NCI-H146 (cell line): ENCODE measurements at places on chromosomes 11 and 22.

DNA sequence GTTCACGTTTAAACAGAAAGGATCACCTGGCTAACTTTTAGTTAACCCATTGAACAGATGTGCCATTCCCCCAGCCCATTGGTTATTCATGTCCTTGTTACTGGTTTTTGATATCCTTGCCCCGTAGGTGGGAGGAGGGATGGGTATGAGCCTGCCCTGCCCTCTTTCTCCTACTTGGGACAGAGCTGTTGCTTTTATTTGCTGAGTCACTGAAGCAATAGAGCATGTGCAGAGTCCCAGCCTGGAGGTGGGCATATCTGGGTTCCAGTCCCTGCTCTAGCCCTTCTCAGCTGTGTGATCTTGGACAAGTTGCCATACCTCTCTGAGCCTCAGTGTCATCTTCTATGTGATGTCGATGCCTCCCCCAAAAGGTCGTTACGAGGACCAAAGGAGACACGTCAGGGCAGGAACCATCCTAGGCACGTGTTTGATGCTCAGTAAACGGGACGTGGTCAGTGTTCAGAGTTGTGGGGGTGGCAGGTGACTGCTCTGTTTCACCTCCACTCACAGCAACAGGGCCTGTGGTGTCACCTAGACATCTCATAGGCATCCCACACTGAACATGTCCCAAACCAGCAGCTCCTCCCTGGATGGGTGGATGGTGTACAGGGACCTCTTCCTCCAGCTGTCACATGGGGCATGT, 61.0 kb downstream of the BMAL1 start:
- no peak for DNase-seq

DNA sequence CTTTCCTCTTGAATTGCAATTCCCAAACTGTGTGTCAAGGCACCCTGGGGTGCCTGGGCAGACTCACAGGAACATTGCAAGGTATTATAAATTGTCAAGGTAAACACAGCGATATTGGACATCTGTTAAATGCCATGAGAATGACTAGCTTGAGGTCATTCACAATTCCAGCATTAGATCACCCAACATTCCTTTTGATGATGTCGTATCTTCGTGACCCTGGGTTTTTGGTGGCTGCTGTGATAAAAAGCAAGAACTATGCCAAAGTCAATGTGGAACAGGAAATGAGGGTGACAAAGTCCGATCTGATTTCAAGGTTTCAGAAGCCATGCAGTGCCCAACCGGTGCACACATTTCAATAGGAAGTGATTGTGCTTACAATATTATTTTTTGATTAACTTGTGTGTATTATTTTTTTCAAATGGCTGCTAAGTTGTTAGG, 458.4 kb downstream of the MIAT start:
- DNase-seq, result no peak

DNA sequence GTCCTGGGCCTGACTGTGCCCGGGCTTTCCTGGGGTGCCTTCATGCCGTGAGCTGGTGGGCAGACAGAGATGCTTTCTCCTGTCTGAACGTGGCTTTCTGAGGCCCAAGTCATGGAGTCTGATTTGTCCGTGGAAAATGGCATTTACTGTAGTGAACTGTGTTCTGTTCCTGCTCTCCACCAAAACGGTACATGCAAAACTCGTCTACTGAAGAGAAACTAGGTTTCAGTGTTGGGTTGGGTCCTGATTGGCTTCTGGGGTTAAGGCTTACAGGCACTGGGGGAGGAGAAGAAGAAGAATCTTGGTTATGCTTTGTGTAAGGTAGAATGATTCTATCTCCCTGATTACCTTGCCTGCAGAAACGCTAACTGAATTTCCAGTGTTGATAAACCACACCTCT, 541.7 kb downstream of the NTM start:
- DNase-seq, result no peak

GRCh38 chr11:78840200-78840599, 265.5 kb upstream of the NARS2 start:
- DNase-seq, result no peak

- DNase-seq, result no peak
Observed at GRCh38 chr22:28064920-28065319, 145.9 kb upstream of the PITPNB start.

DNA sequence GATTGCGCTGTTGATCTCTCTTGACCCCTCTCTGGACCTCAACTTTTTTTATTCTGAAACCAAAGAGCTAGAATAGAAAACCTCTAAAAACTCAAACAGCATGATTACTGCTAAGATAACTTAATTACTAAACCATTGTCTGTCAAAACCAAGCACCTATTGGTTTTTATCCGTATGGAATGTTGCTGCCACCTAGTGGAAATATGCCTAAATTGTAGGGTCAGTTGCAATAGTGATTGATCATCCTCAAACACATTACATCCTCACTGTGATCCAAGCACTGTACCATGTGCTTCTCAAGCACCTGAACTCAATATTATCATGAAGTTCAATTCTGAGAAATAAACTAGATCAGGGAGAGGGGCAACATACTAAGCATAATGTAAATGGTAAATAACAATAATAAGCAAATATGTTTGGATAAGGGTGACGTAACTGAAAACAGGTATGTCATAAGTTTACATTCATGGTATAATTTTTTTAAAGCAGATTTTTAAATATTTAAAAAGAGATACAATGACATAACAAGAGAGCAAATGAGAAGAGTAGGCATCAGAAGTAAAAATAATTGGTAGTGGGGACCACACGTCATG, 3.8 kb upstream of the OR5A2 start:
- DNase-seq, result peak; percentile 51

- DNase-seq, result no peak
Observed at GRCh38 chr11:75262961-75263852, 22.6 kb downstream of the TPBGL start.

DNA sequence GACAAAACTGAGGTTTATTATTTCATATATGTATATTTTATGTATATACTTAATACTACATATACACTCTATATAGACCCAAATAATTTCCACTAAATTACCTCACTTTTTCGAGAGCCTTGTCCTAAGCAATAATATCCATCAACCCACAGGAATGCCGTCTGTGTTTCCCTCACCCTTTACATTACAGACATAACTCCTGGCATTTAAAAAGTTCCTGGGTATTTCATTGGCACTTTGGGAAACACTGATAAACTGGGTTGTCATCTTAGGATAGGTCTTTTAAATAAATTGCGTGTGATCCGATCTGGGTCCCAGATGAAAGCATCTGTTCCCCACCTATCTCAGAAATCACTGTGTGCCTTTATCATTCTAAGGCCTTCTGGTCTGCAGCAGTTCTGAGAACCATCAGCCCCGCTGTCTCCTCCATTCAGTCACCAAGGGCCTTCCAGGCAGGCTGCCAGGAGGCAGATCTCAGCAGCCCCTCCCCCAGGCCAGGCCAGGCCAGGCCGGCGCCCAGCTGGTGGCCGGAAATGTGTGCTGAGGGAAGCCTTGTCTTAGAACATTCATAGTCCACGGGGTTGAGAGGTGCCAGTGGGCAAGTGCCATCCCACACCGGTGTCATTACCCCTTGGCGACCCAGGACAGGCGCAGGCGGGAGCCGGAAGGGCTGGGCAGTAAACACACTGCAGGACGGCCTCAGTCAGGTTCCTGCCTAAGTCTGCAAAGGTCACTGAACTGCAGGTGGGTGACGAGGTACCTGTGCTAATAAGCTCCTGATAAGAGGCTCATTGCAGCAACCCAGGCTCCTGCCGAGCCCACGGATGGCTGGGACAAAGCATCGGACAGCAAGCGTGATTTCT, 3.3 kb downstream of the FGF19 start:
- peak; percentile 84 for DNase-seq

DNA sequence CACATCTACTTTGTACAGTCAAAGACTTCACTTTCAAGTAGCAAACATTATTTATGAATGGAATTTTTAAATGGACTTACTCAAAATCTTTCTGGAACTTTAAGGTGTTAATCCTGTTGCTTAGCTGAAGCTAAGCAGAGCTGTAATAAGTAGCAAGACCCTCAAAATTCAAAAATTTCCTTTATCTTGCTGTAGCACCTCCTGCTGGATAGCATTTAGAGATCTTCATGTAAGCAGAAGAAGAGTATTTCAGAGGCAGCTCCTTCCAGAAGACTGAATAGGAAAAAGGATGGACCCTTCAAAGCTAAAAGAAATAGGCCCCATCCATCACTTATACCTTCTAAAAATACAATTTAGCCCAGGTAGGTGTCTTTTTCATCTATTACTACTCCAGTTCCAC, 3.4 kb downstream of the PHF21A start:
- DNase-seq, result no peak

GRCh38 chr22:50625568-50626313, 2.2 kb downstream of the ARSA start:
- DNase-seq, result no peak

GRCh38 chr11:70908223-70908622, 344.2 kb downstream of the SHANK2 start:
- DNase-seq, result no peak

DNA sequence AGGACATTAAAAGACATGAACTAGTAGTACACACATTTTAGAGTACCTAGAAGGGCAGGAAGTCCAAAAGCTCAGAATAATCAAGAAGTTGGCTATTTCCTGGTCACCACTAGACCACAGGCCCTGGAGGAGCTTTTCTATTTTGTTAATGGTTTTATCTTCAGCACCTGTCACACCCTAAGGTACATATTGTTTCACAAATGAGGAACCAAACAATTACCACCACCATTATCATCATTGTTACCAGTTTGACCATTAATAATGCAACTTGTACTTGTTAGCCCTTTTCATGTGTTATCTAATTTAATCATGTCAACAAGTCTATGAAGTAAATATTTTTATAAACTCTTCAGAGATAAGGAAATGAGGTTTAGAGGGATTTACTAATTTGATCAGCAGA, 4.9 kb downstream of the MRPL48 start:
- DNase-seq, result peak; percentile 30

GRCh38 chr11:128161994-128162393, 425.4 kb downstream of the ETS1 start:
- DNase-seq, result no peak

- DNase-seq, result no peak
Observed at GRCh38 chr11:126322996-126323395, 19.1 kb downstream of the DCPS start.

DNA sequence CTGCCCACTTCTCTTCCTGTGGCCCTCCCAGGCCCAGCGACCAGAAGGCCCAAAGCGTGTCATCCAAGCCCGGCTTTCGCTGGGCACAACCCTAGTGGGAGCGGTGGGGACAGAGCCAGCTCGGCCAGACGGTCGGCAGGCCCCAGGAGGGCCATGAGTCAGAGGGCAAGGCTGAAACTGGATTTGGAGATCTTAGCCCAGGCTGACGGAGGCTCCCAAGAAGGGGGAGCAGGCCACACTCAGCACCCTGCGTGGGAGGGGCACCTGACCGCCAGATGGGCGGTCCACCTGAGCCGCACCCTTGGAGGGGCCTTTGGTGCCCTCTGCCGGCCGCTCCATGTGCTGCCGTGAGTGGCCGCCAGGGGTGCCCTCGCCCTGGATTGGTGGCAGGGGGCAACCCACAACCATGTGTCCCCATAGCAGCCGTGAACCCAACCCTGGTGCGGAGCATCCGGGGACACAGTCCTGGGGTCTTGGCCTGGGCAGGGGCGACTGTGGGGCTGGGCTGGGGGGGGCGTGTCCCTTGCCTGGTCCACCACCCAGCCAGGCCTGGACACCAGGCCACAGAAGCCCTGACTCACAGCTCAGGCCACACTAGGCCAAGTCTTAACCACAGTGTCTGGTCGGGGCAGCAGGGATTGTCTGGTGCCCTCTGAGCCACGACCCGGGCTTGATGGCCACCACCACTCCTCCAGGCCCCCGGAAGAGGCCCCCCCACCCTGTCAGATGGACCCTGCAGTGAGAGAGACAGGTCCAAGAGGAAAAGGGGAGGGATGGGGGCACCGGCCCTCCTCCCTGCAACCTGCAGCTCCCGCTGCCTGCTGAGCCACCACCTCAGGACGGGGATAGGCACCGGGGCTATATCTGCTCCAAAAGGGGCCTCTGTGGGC, 19.2 kb upstream of the TALDO1 start:
- DNase-seq, result peak; percentile 61

DNA sequence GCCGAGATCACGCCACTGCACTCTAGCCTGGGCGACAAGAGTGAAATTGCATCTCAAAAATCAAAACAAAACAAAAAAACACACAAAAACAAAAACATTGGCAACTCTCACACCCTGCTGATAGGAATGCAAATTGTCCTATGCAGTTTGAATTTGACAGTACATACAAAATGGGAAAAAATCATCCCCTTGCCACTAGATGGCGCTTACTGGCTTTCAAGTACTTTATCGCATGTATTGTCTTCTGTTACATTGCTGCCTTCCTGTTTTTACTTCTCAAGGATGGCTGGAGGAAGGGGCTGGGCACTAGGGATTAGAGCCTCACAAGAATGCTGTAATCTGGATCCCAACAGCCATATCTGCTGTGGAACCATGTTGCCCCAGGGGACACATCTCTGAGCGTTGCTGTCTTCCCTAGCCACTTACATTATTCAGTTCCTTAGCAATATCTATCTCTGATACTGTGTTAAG, 59.4 kb upstream of the A4GALT start:
- DNase-seq, result peak; percentile 76

DNA sequence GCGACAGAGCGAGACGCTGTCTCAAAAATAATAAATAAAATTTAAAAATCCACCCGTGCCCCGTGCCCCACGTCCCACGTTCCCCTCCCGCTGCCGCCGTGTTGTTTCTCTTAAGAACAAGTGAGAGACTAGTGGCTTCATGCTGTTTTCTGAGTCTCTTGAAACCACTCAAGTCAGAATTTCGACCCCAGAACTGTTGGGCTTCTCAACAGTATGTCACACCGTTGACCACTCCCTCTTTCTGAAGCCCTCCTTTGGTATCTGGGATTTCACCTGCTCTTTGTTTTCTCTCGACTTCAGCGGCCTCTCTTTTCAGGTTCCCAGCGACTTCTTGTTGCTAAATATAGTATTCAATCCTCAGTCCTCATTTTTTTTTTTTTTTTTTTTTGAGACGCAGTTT, 974 bp downstream of the PPIL2 start:
- DNase-seq, result no peak

- peak; percentile 73 for DNase-seq
Observed at GRCh38 chr11:76807206-76807875, 24.2 kb downstream of the TSKU start.

DNA sequence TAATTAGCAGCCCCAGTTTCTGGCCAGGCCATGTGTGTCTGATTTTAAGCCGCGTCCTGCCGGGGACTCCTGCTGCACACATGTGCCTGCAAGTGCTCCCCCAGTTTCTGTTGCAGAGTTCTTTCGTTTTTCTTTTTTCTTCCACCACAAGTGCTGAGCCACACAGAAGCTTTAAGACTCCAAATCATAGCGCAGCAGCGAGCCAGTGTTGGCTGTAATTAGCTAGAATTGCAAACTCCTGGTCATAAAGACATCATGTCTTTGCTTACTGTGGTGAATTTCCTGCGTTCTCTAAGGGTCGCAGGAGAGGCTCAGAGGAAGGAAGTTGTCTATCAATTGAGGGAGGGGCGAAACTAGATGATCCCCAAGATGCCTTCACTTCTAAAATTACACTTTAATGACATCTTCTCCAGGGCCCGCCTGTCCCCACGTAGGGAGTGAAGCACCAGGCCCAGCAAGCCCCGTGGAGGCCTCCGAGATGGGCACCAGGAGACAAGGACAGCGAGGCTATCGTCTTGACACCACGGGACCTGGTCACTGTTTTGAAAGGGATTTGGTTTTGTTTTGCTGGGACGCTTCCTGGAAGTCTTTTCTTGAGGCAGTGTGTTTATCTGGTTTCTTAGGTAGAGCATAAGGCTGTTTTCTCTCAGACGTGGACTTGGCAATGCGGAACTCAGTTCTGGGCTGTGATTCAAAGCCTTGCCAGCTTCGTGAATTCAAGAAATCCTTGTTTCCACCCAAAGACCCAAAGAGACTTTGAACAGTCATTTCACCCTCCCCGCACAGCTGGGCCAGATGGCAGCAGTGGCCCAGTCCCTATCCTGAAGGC, 71.8 kb downstream of the UBASH3B start:
- no peak for DNase-seq

GRCh38 chr22:46193898-46194310, 43.6 kb downstream of the PPARA start:
- DNase-seq, result no peak
